NCI-H2081 treated with DMSO at 0.1 percent for 48 hours (cell line): ENCODE measurements at places on chromosomes 11 and 22.

GRCh38 chr11:5476186-5476819, 12.2 kb upstream of the OR52D1 start:
- DNase-seq: no peak

- DNase-seq: no peak
Observed at GRCh38 chr11:86063536-86063935, 5.3 kb downstream of the PICALM start.

DNA sequence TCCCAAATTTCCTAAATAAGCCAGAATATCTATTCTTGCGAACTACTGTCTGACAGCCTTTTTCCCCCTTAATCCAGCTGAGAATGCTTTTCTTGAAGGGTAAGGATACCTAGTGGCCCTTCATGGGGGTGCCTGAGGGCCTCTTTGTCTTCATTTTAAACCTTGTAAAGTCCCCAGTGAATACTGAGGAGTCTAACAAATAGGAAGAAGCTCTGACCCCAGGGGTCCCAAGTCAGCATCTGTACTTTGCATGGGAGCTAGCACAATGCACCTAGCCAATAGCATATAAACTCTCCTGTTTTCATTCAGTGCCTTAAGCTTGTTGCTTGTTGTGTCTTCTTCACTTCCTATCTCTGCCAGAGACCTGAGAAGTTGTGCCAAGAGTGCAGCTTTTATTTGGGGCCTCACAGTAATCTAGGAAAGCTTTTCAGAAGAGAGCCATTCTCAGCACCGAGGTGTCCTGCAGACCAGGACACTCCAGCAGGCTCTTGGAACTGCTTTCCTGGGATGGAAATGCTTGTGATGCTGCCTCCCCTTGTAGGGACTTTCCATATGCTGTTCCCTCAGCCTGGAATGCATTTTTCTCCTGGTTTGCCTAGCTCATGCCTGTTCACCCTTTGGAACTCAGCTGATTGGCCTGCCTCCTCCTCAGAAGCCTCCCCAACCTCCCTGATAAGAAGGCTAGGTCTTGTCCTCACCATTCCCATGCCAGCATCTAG, 37.2 kb downstream of the BMAL1 start:
- no peak for DNase-seq

- DNase-seq: no peak
Observed at GRCh38 chr22:48301908-48302307, 1525.8 kb downstream of the BRD1 start.

DNA sequence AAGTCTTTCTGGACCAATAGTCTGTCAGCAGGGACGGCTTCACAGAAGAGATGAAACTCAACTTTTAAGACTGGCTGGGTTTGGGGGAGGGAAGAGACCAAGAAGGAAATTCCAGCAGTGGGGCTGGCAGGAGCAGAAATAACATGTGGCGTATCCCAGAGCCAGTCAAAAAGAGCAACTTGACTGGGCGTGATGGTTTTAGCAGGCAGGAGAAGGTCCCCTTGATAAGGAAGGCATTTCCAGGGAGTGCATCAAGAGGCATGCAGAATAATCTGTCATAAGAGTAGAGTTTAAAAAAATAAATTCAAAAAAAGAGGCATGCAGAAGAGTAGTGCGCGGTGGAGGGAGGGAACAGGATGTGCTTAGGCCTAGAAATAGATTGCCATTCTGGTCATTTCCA, 52.5 kb downstream of the C22orf31 start:
- no peak for DNase-seq

- DNase-seq: no peak
Observed at GRCh38 chr11:124210421-124210820, 27.3 kb downstream of the OR10D3 start.

GRCh38 chr11:64120951-64121569, 44.9 kb downstream of the MACROD1 start:
- DNase-seq: no peak

- no peak for DNase-seq
Observed at GRCh38 chr22:38411016-38411415, 44.0 kb downstream of the KCNJ4 start.

DNA sequence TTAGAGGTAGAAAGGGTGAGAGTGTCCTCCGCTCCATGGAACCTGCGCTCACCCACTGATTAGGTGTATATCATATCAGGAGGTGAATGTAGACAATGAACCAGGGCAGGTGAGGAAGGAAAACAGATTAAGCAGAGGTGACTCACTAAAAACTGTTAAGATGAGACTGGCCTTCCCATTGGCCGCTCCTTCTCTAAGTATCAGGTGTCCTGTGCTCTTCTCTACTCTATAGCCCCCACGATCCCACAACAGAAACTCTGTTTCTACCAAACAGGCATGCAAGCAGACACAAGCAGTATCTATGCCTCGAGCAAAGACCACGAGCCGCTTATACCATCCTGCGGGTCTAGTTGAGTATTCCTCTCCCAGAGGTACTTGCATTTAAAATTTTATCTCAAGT, 103.1 kb downstream of the SNX19 start:
- DNase-seq: no peak

DNA sequence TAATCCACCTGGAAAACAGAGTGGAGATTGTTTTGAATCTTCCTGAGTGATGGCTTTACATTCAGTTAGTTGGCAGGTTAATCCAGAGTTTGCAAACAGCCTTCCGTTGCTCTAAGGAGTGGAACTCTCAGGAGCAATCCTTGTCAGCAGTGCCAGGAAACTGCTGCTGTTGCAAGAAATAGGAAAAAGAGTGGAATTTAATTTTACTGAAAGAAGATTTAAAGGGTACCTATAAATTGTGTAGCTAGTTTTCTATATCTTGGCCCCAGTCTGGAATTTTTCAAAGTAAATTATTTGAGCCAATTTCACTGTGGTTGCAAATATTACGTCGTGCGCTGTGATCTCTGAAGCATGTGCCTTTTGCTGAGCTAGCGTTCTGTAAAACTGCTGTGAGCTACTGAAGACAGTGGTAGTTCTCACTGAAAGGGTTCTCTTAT, 55.5 kb upstream of the SLC5A12 start:
- no peak for DNase-seq

DNA sequence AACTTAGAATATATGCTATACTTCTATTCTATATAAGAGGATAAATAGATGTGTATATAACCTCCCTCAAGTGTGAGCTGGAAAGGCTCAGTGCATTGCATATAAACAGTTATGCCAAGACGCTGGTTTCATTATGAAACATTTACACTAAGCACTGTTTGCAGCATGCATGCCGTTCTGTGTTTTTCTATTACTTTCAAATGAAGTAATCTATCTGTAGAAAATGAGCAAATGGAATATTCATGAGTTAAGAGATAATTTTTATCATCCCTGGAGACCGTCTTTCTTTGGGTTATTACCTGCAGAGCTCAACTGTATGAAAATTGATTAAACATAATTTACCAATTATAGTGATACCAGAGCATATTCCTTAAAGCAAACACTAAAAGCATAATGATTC, 925.7 kb upstream of the CCDC90B start:
- no peak for DNase-seq

DNA sequence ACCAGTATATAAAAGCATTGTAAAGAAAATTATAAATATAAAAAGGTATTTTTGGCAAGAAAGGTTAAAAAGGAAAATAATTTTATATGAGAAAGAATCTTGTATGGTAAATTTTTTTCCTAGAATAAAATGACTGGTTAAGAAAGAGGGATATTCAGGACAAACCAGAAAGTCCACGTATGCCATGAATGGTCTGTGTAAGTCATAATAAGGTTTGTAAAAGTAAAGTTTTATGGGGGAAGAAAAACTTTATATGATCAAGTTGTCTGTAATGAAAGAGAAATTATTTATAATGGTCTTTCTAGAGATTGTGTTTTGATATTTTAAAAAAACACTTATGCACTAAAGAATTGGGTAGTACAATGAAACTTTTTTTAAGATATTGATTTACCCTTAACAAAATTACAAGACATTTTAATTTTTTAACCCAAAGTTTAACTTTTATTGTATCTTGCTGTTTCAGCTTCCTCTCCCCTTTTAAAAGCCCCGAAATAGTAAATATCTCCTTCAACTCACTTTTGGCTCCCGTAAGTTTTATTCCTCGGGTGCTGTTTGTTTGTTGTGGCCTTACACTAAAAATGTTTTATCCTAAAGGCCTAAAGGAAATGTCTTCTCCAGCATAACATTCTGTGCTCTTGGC, 47.7 kb downstream of the AMOTL1 start:
- no peak for DNase-seq

GRCh38 chr11:63905179-63905578, 11.8 kb downstream of the RCOR2 start:
- DNase-seq: no peak

DNA sequence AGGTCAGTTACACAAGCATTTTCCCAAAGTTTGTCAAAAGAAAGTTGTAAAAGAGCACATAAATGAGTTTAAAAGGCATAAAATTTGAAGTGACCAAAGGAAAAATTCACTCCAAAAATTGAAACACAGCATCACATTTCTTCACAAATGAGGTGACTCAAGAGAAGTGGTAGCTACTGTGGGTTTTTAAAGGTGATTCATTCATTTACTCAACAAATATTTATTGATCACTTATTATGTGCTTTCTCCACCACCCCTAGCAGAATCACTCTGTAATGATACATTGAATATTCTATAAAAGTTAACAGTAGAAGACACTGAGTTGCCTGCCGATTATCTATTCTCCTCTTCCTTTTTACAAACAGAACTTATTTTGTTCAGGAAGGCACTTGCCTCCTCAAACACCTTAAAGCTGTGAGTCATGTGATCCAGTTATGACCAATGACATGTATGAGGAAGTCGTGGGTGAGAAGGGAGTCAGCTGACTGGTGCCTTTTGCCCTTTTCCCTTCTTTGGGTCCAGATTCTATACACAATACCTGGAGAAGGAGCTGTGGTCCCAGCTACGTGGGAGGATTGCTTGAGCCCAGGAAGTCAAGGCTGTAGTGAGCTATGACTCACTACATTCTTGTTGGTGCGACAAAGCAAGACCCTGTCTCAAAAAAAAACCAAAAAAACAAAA, 67.7 kb upstream of the CLNS1A start:
- no peak for DNase-seq

- no peak for DNase-seq
Observed at GRCh38 chr11:47961383-47961782, 19.0 kb upstream of the PTPRJ start.

DNA sequence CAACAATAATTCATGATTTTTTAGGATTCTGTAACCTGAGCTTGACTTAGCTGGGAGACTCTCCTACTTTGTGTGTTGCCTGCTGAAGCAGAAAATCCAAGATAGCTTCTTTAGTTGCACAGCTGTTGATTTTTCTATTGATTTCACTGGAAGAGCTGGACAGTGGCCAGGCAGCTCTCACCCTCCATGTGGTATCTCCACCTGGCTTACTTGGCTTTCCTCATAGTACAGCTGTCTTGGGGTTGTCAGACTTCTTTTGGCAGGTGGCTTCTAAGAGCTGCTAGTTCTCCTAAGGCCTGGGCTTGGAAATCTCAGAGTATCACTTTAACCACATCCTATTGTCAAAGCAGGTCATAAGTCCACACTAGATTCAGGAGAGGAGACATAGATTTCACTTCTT, 130.8 kb upstream of the SPON1 start:
- DNase-seq: peak; percentile 24

GRCh38 chr11:133605482-133605881, 73.2 kb upstream of the OPCML start:
- DNase-seq: no peak

DNA sequence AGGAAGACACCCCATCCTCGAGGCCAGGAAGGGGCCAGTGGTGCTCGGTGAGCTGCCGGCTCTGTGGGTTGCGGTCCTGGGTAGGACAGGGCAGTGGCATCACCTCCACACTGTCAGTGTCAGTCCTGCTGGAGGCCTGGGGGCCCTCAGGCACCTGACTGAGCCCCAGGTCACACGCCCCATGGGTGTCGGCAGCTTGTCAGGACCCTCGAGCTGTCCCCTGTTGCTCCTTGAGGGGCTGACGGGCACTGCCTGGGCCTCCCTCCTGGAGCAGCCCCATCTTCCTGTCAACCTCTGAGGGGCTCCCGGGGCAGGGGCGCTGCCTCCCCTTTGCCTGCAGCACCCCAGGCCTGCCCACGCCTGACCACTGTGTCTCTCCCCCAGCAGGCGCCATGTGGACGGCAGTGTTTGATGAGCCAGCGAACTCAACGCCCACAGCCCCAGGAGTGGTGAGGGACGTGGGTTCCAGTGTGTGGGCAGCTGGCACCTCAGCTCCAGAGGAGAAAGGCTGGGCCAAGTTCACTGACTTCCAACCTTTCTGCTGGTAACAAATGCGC, 35.4 kb downstream of the SBF1 start:
- DNase-seq: no peak
